ENCODE measurements at places on chromosomes 13 and 19. TPM values are rescaled to one million over a fixed set of nuclear protein-coding genes. Genes with fewer than 3 reads are reported as not detected.

Gene KIR2DL3
- total RNA-seq: not detected

Gene EHD2
- 220 TPM for total RNA-seq

Gene MISP3
- not detected for total RNA-seq

GRCh38 chr19:16542045-16542909, at the start of gene CHERP:
CHERP (minus strand) TSS chr19:16542437; CDS start chr19:16542378, 59 bp downstream.
- peak; percentile 93 for DNase-seq

DNA sequence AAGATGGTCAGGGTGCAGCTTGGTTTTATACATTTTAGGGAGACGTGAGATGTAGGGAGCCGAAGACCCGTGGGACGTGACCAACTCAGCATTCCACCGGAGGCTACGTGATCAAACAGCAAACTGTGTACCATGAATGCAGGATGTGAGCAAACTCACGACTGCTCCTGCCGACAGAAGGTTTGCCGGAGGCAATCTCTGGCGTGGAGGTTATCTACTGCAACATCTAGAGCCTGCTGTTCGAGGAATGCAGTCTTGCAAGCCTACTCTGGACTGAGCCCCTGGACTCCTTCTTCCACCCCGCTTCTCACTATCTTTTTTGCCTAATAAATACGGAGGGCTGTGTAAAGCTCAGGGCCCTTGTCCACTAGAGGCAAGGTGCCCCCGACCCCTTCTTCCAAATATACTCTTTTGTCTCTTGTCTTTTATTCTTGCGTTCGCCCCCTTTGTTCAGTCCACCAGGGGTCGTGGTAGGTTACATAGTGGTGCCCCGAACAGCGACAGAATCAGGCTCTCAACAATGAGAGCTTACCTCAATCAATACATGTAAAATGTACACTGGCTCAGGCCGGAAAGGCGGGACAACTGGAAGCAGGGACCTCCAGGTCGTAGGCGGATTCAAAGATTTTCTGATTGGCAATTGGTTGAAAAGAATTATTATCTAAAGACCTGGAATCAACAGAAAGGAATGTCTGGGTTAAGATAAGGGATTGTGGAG, 8.9 kb upstream of the OR1I1 start:
- no peak for DNase-seq

DNA sequence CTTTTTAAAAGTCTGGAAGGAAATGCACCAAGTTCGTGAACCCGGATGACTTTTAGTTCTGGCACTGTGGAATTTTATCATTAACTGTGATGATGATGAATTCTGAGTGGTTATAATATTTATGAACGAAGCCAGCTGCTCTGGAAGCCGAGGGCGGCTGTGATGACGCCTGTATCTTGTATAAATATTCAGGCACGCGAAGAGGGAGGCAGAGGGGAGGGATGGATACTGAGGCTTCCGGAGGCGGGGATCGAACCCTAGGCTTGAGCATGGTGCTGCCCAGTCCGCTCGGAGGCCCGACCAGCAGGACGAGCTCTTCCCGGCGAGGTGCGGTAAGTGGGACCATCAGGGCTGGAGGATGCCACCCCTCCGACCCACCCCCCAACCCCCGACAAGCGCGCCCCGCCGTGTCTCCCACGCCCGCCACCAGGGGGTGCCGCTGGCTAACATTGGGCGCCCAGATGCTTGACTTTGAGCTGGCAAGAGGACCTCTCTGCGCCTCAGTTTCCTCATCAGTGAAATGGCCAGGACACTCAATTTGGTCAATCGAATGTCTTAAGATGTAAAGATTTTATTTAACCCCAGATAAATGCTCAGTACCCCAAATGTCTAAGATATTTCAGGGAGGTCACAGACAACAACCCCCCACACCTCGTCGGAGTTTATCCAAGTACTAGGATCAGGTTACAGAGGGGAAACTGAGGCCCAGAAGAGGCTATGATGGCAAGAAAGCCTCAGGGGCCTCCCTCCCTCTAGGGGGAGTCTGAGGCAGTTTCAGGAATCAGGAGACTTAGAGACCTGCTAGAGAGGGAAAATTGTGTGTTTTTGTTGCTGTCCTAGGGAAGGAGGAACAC, 4.5 kb upstream of the RAB3A start:
- peak; percentile 29 for DNase-seq

Gene MPHOSPH8
- total RNA-seq: 31.5 TPM

GRCh38 chr13:66950666-66951065, 279.5 kb downstream of the PCDH9 start:
- DNase-seq: no peak

DNA sequence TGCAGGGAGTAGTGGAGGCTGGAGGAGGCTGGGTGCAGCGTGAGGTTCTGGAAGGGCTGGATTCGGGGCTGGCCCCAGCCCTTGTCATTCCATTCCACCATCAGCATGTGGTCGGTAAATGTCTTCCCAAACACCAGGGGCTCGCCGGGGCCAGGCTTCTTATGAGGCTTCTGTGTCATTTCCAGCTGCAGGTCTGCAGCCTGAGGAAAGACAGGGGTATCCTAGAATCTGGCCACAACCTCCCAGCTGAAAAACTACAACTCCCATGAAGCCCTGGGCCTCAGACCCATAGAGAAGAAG, 4.4 kb downstream of the BCAT2 start:
- peak; percentile 39 for DNase-seq

- DNase-seq: no peak
These were observed 380.1 kb downstream of the FGF14 start for GRCh38 chr13:102021777-102022176.

Gene FFAR1
- total RNA-seq: not detected

DNA sequence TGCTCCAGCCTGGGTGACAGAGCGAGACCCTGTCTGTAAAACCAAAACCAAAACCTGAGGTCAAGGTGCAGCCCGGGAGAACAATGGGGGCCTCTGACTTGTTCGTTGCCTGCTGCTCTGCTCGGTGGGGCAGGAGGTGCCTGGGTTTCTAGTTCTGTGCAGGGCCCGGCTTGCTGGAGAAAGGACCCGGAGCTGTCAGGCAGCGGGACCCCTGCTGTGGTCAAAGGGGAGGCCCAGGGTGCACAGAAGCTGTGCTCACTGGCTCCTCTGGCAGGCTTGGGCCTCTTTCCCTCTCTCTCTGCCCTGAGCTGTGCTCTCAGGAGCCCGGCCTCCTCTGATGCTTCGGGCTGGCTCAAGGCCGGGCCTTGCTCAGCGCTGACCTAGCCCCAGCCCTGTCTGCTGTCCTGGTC, 3.5 kb downstream of the LRP3 start:
- DNase-seq: no peak

GRCh38 chr19:17260842-17261325, 3.7 kb downstream of the USHBP1 start:
- DNase-seq: peak; percentile 74

DNA sequence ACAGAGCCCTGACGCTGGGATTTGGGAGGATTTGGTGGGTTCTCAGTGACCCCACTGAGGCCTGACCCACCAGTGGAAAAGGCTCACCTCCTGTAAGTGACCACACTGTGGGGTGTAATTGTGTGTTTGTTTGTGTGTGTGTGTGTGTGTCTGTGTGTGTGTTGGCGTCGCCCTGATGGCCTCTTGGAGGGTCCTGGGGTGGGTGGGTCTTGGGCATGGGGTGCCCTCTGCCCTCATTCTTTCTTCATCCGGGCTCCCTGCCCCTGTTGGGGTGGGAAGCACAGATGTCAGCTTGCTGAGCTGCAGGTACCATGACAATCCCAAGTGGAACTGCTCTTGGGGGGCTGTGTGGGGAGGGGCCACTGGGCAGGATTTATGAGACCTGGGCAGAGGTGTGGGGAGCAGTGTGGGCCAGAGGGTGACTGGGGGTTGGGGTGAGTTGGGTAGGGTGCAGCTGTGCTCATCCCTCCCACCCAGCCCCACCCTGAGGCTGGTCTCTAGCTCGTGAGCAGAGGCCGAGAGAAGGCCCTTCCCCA, 22.8 kb downstream of the WTIP start:
- no peak for DNase-seq

Gene ANKLE1
- total RNA-seq: 3.1 TPM

Gene RUBCNL
- not detected for total RNA-seq

Gene ALOX5AP
- total RNA-seq: not detected

- no peak for DNase-seq
These were observed 6.3 kb upstream of the KCTD12 start for GRCh38 chr13:76892488-76892887.

DNA sequence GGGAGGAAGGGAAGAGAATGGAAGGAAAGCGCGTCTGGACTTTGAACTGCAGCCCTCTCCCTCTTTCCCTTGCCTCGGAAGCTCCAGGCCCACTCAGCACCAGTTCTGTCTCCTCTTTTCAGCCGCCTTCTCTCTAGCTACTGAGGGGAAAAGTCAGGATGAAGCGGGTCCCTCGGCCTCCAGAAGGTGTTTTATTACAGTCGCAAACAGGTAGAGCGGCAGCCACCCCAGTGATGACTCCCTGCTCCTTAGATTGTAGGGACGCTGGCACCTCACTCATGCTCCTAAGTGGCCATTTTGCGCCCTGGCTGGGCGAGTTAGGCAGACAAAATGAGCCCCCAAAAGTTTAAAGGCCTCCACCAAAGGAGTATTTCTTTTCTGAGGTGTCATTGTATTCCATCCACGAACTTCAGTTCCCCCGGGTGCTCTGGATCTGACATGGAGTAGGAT, 954 bp upstream of the STK24 start:
- no peak for DNase-seq

Gene ZNF835
- total RNA-seq: not detected

Gene ZNF541
- total RNA-seq: not detected

Gene GRIN3B
- 0.69 TPM for total RNA-seq

- DNase-seq: no peak
These were observed 376.4 kb upstream of the ZNF507 start for GRCh38 chr19:31969016-31969415.

Gene PTGER1
- 0.40 TPM for total RNA-seq

- DNase-seq: no peak
These were observed 31.2 kb downstream of the CLEC17A start for GRCh38 chr19:14614099-14614412.

Gene MARK4
- 50.0 TPM for total RNA-seq

Gene MEIOSIN
- total RNA-seq: not detected
